Lung microvascular endothelial cell (primary cell): ENCODE measurements at places on chromosomes 12 and 14.

DNA sequence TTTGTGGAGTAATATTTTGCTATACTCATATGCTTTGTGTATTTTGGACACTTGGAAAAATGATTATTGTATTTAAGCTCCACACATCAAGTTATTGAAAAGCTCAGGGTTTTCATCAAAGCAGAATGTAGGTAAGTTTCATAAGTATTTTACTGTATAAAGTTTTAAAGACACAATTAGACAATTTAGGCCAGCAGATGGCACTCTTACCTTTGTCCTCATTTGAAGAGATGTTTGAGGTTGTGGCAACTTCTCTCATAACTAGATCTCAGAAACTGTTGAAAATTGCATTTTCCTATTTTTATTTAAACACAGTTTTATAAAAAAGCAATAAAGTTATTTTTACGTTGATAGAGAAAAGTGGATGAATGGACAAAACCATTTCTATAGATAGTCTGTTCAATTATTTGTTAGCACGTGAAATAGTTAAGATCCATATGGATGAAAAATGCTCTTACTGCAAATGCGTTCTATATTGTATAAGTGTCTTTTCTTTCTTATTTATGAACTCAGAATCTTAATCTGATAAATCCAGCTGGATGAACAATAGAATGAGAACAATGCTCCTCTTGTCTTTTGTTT, 300.0 kb downstream of the AEBP2 start:
- DNase-seq, result peak; percentile 89

GRCh38 chr12:108727868-108728735, 3.2 kb downstream of the CORO1C start:
- no peak for DNase-seq

- DNase-seq, result no peak
These were observed 27.8 kb downstream of the PAPLN start for GRCh38 chr14:73264885-73265720.

DNA sequence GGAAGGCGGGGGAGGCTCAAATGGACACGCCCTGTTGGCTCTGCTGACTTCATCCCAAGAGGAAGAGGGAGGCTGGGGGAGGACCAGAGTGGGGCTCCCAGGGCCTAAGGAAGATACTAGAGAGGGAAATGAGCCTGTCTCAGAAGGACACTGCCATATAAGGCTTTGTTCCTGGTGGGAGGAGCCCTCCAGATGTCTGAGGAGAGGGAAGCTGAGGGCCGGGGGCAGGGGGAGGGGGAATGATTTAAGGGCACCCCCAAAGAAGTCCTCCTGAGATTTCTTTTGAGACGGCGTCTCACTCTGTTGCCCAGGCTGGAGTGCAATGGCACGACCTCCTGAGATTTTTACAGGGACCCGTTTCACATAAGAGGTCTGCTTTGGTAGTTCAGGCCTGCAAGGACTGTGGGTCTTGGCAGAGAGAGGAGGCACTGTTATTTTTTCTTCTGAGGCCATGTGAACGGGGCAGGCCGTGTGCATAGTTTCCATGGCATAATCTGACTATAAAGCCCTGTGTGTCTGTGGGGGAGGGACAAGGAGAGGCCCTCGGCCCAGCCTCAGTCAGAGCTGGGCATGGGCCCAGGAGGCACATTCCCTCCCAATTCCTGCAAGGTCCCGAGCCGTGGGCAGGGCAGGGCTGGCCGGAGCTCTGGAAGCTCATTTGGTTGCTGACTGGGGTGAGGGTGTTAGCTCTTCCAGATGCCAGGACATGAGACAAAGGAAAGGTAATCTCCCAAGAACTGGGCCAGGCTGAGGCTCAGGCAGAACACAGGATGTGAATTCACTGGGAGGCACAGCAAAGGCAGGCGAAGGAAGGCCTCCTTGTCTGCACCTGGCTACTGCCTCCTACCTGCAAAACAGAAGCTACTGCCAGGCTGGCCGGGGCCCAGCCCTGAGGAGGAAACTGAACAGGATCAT, 22.2 kb upstream of the PLEKHG3 start:
- peak; percentile 90 for DNase-seq

DNA sequence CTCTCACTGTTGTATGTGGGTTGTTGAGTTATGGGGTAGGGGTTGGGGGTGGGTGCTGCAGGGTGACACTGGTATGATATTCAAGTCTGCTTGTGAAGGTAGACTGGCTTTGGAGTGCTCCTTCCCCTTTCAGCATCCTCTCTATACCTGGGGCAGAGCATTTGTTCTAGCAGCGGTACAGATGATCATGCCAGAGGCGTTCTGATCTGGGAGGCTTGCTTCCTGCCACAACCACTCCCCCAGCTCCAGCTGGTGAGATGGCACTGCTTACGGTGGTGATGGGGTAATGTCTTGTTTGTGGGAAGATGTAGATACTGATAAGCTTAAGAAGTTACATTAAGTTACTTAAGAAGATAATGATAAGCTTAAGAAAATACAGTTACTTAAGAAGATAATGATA, 131.8 kb downstream of the ERC1 start:
- DNase-seq, result no peak

DNA sequence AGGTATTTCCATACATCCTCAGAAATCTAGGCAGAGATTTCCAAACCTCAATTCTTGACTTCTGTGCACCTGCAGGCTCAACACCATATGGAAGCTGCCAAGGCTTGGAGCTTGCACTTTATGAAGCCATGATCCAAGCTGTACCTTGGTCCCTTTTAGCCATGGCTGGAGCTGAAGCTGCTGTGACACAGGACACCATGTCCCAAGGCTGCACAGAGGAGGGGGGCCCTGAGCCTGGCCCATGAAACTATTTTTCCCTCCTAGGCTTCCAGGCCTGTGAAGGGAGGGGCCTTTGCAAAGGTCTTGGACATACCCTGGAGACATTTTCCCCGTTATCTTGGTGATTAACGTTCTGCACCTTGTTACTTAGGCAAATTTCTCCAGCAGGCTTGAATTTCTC, 110.5 kb downstream of the IGF1 start:
- no peak for DNase-seq

GRCh38 chr14:102646615-102647014, 54.2 kb downstream of the RCOR1 start:
- DNase-seq, result no peak

DNA sequence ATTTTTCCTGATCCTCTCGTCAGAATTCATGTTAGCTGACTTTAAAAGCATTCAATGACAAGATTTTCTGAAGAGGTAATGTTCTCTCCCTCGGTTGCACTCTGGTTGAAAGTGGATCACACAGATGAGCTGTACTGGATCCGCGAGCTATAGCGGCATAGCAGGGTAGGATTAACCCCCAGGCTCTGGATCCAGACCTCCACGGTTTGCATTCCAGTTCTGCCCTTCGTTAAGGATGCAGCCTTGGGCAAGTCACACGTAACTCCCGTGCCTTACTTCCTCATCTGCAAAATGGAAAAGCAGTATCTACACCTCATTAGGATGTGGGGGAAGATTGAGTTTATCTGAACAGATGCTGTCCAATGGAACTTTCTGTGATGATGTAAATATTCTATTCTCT, 13.8 kb downstream of the CCDC92 start:
- DNase-seq, result no peak

DNA sequence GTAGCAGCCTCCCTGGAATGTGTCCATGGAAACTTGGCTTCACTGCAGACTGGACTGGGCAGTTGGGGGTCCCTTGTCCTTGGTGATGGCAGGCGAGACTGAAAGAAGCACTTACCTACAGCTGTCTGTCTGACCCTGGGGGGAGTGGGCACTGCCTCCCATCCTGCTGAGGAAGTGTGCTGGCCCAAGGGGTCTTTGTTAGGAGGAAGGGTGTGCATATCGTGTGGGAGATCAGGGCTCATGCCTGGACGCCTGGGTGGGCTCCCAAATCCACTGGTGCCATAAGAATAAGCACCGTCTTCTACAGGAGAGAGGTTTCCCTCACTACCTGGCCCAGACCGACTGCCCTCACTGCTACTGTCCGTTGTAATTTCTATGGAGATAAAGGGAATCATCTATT, 81.4 kb downstream of the PIWIL1 start:
- no peak for DNase-seq

DNA sequence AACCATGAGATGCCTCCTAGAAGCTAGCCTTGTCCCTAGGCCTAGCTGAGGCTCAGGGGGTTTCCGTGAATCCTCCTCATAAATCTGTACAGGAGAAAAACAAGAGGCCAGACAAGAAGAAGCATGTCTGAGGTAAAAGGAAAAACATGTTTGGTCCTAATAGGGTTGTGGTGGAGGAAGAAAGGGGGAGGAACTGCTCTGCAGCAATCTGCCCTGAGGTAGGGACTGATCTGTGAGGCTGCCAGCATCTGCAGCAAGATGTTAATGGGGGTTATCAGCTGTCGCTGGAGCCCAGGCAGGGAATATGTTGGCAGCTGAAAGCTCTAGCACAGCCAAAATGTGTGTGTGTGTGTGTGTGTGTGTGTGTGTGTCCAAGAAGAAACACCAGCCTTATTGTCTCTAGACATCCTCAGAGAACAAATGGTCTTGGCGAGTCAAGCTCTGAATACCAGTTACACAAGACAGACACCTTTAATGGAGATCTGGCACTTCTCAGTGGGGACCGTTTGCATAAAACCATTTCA, 218.5 kb downstream of the NUAK1 start:
- DNase-seq, result peak; percentile 23

- DNase-seq, result no peak
These were observed 306.0 kb downstream of the NELL2 start for GRCh38 chr12:44570036-44570583.

DNA sequence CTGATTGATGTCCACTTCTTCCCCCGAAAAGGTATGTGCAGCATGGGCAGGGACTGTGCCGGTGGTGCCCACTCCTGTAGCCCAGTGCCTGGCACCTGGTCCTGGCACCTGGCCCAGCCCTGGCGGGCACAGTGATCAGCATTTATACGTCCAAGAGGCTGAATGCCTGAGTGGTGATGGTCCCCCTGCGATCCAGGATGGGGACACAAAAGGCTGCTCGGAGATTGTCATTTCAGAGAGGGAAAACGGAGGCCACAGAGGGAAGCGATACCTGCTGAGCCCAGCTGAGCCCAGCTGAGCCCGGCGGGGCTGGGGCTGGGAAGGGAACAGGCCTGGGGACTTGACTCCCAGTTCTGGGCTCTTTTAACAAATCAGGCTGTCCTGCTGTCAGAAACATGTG, 55.8 kb downstream of the PRIMA1 start:
- DNase-seq, result no peak

DNA sequence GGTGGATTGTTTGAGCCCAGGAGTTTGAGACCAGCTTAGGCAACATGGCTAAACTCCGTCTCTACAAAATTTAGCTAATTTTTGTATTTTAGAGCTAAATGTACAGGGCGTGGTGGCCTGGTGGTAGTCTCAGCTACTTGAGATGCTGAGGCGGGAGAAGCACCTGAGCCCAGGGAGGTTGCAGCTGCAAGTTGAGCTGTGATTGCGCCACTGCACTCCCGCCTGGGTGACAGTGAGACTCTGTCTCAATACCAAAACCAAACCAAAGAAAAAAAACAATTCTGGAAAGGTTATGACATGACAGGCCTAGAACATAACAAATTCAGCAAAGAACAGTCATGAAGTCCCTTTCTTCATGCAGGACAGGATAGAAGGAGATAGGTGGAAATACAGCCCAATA, 25.7 kb downstream of the WDR89 start:
- no peak for DNase-seq

DNA sequence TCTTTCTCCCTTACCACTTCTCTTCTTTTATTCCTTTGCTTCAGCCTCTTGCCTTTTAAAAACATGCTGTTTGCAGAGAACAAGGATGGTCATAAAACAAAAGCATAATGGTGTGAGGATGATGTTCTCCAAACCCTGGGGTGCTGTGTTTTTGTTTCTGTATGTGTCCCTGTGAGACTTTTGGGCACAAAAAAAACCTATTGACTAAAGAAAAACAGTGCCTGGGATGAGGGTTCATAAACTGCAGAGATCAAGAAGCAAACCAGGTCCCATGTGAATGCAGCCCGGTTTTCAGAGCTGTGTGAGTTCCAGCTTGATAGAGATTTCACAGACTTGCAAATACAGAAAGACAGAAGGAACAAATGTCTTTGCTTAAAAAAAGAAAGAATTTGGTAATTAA, 148.6 kb upstream of the CPSF6 start:
- no peak for DNase-seq

DNA sequence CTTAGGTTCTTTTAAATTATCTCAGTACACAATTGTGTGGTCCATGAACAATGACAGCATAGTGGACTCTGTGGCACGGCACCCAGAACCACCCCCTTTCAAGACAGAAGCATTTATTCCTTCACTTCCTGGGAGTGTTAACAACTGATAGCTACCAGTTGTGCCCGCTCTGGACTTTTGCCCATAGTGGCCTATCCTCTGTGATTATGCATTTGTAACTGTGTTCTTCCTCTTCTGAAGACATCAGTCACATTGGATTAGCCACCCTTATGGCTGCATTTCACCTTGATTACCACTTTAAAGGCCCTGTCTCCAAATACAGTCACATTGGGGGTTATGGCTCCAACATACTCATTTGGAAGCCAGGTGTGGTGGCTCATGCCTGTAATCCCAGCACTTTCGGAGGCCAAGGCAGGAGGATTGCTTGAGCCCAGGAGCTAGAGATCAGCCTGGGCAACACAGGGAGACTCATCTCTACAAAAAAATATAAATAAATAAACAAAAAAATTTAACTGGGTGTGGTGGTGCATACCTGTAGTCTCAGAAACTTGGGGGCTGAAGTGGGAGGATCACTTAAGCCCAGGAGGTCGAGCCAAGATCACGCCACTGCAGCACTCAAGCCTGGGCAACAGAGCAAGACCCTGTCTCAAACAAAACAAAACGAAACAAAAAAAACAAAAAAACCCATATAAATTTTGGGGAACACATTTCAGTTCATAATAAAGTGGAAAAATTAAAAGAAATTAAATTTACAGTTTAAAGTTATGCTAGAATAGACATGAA, 27.6 kb upstream of the PHC1 start:
- DNase-seq, result no peak

DNA sequence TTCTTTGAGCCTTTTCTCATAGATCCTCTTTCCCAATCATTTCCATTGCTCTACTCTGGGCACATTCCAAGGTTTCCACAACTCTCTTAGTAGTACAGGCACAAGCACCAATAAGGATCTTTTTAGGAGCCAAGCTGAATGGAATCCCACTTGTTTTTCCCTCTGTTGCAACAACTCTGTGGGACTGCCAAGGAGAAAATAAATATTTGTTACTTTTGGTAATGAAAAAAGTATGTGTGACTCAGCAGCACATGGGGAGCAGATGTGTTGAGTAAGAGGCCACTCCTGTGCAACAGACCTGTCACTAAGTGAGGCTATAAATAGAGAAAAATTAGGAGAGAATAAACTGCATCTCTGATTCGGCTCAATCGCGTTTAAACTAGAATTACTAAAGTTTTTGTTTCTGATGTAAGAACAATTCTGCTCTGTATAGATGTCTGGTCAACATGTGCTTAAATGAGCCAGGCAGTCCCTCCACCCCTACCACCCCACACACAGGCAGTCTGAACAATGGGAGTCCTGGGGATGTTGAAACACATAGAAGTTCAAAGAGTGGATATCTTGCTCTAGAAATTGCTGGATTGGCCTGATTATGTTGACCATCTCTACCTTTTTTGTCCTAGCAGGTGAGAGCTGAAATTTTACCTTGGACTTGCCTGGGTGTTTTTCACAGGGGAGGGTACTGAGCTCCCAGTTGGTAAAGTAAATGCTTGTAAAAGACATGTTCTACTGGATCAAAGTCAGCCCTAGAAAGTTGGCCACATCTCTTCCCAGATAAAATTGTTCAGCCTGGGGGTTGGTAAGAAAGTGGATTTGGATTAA, 244.3 kb upstream of the NOVA1 start:
- peak; percentile 19 for DNase-seq
